ENCODE measurements at places on chromosomes 13 and 19. TPM values are rescaled to one million over a fixed set of nuclear protein-coding genes. Genes with fewer than 3 reads are reported as not detected.

DNA sequence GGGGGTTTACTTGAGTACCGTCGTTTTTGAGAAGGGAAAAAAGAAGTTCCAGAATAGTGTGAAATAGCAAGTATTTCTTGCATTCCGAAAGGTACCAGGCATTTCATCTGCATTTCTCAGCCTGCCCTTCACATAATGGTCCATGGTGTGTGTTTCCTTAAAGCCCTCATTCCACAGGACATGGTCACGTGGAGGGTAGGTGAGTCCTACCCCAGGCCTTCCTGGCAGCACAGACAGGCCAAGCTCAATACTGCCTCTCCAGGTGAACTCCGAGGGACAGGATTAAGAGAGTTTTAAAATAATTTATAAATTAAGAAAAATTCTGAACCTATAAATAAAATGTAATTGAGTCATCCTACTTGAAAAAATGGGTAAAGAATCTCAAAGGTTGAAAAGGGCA lies 64.7 kb downstream of the TNFRSF19 start:
- DNase-seq, result no peak

The NLRP9 gene
- not detected for total RNA-seq

- no peak for DNase-seq
These were observed 63.5 kb upstream of the SERP2 start for GRCh38 chr13:44309794-44310757.

GRCh38 chr13:98050041-98050466 lies 92.8 kb upstream of the FARP1 start:
- DNase-seq, result no peak

DNA sequence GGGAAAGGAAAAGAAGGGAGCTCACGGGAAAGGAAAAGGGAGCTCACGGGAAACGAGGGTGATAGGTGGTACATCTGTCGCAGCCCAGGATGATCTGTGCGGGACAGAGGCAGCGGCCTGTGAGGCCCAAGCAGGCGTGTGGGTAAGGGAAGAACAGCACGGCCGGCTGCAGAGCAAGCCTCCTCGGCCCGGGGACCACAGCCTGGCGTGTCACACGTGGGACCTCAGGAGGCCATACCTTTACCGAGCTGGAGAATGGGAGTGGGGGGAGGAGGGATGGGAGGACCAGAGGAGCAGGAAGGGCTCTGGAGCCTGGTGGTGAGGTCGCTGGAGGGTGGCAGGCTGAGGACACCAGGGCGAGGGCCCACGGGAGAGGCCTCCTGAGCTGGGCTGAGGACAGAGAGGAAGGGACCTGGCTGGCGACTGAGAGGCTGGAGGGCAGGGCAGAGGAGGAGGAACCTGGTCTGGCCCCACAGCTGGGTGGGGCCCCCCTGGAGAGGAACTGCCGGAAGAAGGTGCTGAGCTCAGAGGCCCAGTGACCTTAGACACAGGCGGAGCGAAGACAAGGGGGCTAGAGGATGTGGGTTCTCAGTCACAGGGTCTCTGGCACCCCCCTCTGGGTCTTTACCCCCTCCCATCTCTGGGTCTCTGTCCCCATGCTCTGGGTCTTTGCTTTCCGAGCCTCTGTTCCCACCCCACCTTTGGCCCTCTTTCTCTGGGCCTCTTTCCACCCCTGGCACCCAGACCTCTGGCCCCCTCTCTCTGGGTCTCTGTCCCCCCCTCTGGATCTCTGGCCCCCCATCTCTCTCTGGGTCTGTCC lies 2.9 kb upstream of the FTL start:
- DNase-seq, result no peak

GRCh38 chr19:5128251-5128935 lies 159.5 kb downstream of the KDM4B start:
- DNase-seq, result no peak

The WDR83 gene
- total RNA-seq, result 27.8 TPM

The PTGIR gene
- total RNA-seq, result 5.8 TPM

GRCh38 chr13:48403913-48404312 lies 9.0 kb downstream of the LPAR6 start:
- DNase-seq, result no peak

DNA sequence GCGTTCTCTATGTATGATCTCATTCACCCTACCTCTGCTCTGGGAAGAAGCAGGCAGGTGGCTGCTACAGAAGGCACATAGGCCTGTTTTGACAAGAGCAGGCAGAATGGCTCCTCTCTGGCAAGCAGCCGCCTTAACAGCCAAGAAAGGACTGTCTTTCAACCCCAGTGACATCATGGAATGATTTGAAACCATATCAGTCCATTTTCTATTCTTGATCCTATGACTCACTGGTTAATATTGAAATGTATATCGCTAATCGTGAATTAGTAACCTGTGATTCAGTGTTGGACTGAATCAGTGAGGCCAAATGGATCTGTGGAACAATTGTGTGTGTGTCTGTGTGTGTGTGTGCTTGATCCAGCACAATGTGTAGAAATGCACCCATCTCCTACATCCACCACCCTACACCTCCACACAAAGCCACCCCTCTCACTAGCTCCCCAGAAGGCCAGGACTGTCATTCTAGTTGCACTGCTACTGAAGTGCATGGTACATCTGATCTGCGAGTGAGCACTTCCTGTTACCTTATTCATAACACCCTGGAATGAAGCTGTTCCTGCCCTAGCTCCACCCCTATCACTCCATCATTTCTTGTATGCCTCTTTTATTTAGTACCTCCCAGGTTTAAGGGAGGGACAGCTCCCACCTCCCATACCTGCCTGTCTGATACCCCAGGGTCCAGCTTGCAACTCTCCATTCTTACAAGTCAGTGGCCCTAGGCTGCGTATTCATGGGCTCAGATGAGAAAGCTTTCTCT lies 460.0 kb downstream of the FOXO1 start:
- peak; percentile 41 for DNase-seq

The ZNF69 gene
- 1.2 TPM for total RNA-seq

GRCh38 chr13:54949735-54950134 lies 1921.1 kb downstream of the OLFM4 start:
- DNase-seq, result no peak

DNA sequence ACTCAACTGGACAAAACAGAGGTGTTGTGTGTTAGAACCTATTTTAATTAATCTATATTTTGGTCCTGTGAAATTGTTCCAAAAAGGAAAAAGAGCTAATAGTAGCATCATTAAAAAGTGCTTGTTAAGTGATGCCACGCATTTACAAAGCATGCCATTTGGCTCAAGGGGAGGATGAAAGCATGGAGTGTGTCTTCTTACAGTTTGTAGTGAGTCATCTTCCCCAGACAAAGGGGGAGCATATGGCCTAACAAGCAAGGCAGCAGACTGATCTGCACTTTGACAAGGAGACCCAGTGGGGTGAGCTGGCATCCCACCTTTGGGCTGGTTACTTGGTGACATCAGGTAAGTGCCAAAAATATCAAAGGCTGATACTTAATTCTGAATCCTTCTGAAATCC lies 297.0 kb downstream of the FGF9 start:
- no peak for DNase-seq

DNA sequence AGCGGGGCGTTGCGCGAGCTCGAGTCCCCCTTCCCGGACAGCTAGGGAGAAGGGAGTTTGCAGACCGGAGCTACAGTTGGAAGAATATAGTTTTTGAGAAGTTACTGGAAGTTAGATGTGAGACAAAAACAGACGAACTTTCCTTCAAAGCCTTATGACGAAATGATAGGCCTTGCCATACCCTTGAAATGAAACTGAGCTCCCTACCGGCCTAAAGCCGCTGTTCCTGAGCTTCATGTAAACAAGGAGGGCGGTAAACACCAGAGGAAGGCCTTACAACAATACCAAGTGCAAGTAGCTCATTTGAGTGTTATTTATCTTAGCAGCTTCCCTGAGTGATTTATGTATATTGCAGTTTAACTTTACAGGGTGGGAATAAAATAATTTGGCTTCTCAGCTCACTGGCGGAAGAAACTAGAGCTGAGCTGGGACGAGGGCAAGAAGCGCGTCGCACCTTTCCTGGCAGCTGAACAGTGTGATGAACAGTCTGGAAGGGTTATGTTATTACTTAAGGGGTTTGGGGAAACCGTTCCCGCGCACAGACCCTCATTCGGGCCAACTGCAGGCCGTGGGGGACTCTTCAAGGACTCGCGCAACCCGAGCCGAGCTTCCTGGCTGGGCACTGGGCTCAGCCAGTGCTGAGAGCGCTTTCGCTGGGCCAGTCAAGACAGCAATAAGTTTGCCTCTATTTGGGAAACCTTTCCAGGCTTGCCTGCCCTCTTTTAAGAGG lies 111.2 kb downstream of the KCNRG start:
- DNase-seq, result peak; percentile 15

The URAD gene
- not detected for total RNA-seq

The DOCK9 gene
- 34.9 TPM for total RNA-seq

GRCh38 chr13:44395976-44396694 lies 22.5 kb downstream of the SERP2 start:
- DNase-seq, result no peak

- DNase-seq, result peak; percentile 32
These were observed 312 bp downstream of the GSK3A start for GRCh38 chr19:42242069-42242511.

The KLK1 gene
- 0.58 TPM for total RNA-seq

The CALR3 gene
- not detected for total RNA-seq

- DNase-seq, result no peak
These were observed 41.2 kb upstream of the UBAC2 start for GRCh38 chr13:99159331-99160061.

The PHF11 gene
- total RNA-seq, result 36.6 TPM
